H54 (cell line): ENCODE measurements at places on chromosomes 2 and 18.

DNA sequence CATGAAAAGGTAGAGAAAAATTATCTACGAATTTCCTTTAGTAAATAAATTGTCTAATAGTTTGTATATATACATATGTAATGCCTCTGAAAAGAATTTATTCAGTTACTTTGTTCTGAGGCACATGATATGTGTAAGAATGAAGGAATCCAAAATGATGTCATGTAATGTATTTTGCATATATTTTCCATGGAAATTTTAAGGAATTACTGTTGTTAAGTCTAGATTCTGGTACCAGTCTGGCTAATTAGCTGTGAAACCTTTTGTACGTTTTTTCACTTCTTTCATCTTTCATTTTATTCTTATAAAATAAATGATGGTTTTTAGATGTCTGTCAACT lies 12.3 kb downstream of the YIPF4 start:
- no peak for DNase-seq

DNA sequence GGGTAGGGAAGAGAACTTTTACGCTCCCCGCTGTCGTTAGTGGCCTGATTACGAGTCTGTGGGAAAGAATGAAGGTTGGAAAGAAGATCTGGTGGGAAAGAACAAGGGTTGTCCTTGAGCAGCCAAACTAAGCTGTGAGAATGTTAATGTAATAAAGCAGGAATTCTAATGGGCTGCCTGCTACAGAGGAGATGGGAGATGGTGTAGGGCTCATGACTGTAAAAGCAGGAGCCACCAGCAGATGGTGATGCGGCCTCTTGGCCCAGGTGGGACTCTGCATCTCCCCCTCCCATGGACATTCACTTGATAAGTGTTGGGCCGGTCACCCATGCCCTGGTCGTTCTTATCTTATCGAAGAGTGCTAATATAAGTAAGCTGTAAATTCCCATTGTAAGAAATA lies 150.0 kb downstream of the NEDD4L start:
- no peak for DNase-seq

- no peak for DNase-seq
These were observed 306.8 kb upstream of the SKOR2 start for GRCh38 chr18:47558110-47558750.

- DNase-seq: no peak
These were observed 253.4 kb downstream of the CYP26B1 start for GRCh38 chr2:71894261-71894660.

DNA sequence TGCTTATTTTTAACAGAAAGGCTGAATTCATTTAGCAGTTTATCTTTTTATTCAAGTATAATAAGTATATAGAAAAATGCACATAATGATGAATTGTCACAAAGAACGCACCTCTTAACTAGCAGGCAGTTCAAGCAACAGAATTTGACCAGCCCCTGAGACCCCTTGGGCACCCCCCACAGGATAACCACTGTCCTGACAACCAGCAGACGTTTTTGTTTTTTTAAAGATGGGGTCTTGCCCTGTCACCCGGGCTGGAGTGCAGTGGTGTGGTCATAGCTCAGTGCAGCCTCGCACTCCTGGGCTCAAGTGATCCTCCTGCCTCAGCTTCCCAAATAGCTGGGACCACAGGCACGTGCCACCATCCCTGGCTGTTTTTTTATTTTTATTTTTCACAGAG lies 14.0 kb downstream of the PRELID3A start:
- DNase-seq: no peak

- peak; percentile 17 for DNase-seq
These were observed 132.6 kb downstream of the VWC2L start for GRCh38 chr2:214543386-214543955.

DNA sequence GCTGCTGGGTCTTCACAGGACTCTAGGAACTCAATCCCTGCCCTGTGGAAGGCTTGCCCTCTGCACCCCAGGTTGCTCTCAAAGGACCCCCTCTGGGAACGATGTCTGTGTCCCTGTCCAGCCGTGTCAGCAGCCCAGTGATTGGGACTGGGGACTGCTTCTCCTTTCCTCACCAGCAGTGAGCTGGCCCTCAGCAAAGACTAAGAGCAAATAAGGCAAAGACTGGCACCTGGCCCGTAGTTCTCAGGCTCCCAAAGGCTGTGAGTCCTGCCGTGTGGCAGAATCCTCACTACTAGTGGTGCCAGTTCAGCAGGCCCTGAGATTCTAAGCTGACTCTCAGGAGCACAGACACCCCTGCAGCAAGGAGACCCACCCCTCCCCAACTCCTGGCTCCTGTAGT lies 47.8 kb downstream of the TMEM163 start:
- no peak for DNase-seq

DNA sequence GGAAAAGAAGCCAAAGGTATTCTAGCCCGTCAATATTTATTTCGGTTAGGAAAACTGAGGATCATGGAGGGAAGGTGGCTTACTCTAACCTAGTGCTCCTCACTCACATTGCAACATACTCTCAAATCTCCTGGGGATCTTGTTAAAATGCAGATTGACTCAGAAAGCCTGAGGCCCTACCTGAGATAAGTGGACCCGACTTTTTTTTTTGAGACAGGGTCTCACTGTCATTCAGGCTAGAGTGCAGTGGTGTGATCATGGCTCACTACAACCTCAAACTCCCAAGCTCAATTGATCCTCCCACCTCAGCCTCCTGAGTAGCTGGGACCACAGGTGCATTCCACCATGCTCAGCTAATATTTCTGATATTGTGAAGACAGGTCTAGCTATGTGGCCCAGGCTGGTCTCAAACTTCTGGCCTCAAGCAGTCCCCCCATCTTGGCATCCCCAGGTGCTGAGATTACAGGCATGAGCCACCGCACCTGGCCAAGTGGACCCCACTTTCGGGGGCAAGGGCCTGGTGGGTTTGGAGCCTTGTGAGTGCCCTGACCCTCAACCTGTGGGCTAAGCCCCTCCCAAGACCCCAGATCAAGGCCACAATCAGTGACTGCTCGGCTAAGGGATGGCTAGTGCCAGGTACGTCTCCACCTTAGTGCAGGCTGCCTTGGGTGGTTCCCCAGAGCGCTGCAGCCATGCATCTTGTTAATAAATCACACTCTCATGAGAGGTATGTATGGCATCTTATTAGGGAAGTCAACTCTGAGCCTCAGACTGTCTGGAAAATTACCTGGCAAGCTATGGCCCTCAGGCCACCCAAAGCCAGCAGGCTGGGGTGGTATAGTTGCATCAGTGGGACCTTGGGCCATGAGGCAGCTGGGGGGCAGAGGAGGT lies 1.1 kb upstream of the NEURL3 start:
- no peak for DNase-seq

GRCh38 chr2:105961599-105962146 lies 217.0 kb downstream of the NCK2 start:
- DNase-seq: no peak

DNA sequence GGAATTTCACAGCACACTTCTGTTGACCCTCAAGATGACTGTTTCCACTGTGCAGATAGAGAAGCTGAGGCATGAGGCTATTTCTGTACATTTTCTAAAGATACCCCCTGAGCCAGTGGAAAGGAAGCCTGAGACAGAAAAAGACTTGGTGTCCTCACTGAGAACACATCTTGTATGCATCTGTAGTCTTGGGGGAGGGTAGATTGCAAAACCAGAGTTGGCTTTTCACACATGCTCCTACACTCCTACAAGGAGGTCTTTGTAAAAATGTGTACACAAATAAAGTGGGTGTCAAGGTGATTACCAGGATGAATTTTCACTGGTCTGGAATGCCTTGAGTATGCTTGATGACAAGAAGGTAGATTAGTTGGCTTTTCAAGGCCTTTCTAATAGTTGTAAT lies 98.0 kb downstream of the KCTD18 start:
- DNase-seq: no peak

GRCh38 chr2:56292951-56293350 lies 109.2 kb downstream of the CCDC85A start:
- no peak for DNase-seq

- DNase-seq: no peak
These were observed 593.7 kb downstream of the NRXN1 start for GRCh38 chr2:50438259-50438658.

DNA sequence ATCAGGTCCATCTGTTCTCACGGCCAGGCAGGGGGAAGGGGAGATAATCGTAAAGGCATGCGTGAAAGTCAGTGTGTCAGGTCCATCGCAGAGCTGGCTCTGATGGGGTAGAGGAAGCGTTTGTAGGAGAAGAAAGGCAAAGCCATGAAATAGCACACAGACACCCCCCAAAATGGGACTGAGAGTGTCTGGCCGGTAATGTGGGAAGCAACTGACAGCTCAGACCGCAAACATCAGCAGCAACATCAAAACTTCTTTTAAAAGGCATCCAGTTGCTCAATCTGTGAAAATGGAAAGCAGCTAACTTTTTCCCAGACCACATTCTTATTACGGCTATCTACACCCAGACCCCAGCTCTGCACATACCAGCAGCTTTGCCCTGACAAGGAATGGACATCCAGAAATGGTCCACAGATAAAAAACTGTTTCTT lies 232.6 kb downstream of the EN1 start:
- DNase-seq: no peak

GRCh38 chr18:30644158-30644557 lies 398.4 kb downstream of the DSC3 start:
- DNase-seq: no peak

DNA sequence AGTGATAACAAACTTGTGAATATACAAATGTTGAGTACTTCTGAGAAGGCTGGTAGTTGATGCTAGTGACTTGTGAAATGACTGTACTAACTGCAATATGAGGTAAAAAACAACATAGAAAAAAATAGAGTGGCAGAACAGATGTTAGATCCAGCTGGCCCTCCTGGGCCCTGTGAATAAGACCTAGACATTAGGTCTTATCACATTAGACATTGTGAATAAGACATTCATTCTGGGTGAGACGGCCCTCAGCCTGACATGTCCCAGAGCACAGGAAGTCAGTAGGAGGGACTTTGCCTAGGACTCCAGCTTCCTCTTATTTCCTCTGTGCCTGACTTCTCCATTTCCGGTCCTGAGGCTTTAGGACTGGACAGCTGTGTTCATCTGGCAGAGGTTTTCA lies 22.9 kb downstream of the DOK1 start:
- no peak for DNase-seq

DNA sequence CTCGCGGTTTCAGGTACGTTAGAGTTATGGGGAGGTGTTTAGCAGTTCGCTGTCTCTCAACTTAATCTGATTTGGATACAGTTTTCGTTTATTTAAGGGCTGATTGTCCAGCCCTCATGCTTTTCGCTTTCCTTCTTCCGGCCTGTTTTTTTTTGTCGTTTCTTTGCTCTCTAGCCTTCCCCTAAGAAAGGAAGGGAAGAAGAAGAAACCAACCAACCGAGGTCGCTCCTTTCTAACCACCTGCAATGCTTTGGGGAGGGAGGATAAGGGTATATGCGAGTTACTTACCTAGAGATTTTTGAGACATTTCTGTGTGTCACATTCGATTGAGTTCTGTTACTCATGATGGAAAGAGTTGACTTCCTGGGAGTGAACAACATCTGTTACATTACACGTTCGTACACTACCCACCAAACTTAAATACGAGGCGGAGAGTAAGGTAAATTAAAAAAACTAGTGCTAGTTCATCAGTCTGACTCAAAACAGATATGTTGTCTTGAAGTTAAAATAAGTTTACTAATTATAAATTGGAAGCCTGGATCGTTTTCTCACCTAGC lies 918 bp downstream of the EIF5B start:
- no peak for DNase-seq
